Heart right ventricle (tissue), 16 donors: ENCODE measurements at places on chromosomes 12 and 14. TPM values are rescaled to one million over a fixed set of nuclear protein-coding genes. Genes with fewer than 3 reads are reported as not detected.

ST8SIA1 gene
- polyA plus RNA-seq: 0.93 TPM

GRCh38 chr12:57216014-57216911 is at the start of gene NXPH4:
NXPH4 (plus strand) TSS chr12:57216794; CDS start chr12:57216970, 176 bp downstream.
- H3K36me3 ChIP-seq: no peaks in the 10 kb centered on the region
- H3K27me3 ChIP-seq: peaks cover 8% of the 10 kb centered on the region
- peaks cover 34% of the 10 kb centered on the region for H3K4me1 ChIP-seq

DNA sequence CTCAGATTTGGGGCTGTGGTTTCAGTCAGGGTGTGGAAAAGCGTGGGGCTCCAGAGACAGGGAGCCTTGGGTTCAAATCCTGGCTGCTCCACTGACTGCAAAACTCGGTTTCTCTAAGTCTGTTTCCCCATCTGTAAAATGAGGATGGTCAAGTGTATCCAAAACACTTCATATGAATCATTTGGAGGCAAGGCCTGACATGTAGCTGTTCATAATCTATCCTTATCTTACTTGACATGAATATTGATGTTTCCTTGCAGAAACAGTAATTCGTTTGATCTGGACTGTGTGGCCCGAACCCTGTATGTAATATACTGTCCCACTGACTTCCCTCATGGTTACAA is 1.5 kb upstream of the CCDC63 start:
- H3K36me3 ChIP-seq: no peaks in the 10 kb centered on the region
- peaks cover 21% of the 10 kb centered on the region for H3K4me1 ChIP-seq

DNA sequence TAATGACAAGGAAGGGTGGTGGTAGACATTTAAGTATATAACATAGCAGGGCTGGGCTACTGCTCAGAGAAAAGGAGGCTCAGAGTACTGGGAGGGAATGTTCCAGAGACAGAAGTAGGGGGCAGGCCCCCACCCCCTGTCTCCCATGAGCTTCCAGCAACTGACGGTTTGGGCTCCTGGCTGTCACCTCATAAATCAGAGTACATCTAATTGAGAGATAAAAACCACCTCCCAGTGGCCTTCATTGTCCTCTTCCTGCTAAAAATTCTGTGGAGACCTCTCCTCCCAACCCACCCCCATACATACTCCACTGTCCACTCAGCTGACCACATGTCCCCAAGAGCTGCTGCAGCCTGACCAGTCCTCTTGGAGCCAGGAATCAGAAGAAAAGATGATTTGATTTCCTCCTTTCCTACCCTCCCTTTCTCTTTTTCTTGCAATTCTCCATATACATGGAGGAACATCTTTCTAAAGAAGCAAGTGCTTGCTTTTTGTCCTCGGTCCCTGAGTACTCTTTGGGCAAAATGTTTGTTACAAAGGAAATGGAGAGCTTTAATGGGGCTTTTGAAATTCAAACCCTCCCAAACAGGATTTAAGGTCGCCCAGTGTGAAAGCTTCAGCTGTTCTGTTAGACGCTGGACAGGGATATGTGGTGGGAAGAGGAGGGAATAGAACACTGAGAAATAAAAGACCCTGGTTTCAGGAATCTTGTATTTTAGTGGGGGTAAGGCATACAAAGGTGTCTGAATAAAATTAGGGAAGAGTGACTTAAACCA is 16.4 kb upstream of the KCNA5 start:
- no peaks in the 10 kb centered on the region for H3K27me3 ChIP-seq
- no peaks in the 10 kb centered on the region for H3K36me3 ChIP-seq
- no peak for DNase-seq
- H3K4me3 ChIP-seq: no peak overlapping the region
- H3K27ac ChIP-seq: peak overlapping the region; percentile 47

- H3K4me3 ChIP-seq: no peak overlapping the region
- H3K36me3 ChIP-seq: no peaks in the 10 kb centered on the region
- peaks cover 19% of the 10 kb centered on the region for H3K4me1 ChIP-seq
Measured at GRCh38 chr12:113208041-113208934, 13.0 kb upstream of the TPCN1 start.

GRCh38 chr12:74547249-74547648 is 9.6 kb downstream of the ATXN7L3B start:
- H3K4me1 ChIP-seq: peaks cover 1% of the 10 kb centered on the region
- no peaks in the 10 kb centered on the region for H3K27me3 ChIP-seq
- no peak overlapping the region for H3K27ac ChIP-seq
- no peak overlapping the region for H3K4me3 ChIP-seq
- no peak for DNase-seq
- no peaks in the 10 kb centered on the region for H3K36me3 ChIP-seq

GRCh38 chr12:106648736-106649135 is 65.9 kb downstream of the RFX4 start:
- H3K4me3 ChIP-seq: no peak overlapping the region
- no peaks in the 10 kb centered on the region for H3K4me1 ChIP-seq
- H3K27me3 ChIP-seq: no peaks in the 10 kb centered on the region
- no peak for DNase-seq

- H3K36me3 ChIP-seq: no peaks in the 10 kb centered on the region
- H3K4me3 ChIP-seq: no peak overlapping the region
- no peaks in the 10 kb centered on the region for H3K4me1 ChIP-seq
- no peak for DNase-seq
Measured at GRCh38 chr14:39766397-39767000, 334.3 kb upstream of the FBXO33 start.

GRCh38 chr12:31663576-31663975 is 4.1 kb downstream of the ETFBKMT start:
- peaks cover 9% of the 10 kb centered on the region for H3K4me1 ChIP-seq
- peaks cover 21% of the 10 kb centered on the region for H3K36me3 ChIP-seq
- H3K27me3 ChIP-seq: no peaks in the 10 kb centered on the region
- no peak overlapping the region for H3K27ac ChIP-seq

GRCh38 chr12:60539592-60539991 is 943.8 kb downstream of the SLC16A7 start:
- H3K4me3 ChIP-seq: no peak overlapping the region
- H3K27ac ChIP-seq: no peak overlapping the region
- no peak for DNase-seq
- no peaks in the 10 kb centered on the region for H3K4me1 ChIP-seq
- H3K27me3 ChIP-seq: no peaks in the 10 kb centered on the region

DNA sequence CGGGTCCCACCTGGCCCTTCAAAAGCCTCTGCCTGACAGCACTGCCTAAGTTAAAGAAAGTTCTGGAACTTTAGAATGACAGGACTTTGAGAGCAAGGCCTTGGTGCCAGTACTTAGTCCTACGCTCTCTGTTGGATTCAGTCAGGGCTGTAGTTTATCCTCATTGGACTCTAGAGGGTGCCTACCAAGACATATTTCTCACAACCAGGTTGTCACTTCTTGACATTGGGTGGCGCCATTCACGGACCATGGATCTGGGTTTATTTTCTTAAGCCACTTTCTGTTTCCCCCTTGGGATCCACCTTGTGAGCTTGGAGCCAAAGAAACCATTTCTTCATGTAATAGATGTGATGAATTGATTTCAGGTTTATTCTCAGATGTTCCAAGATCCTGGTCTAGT is 787.0 kb upstream of the TBX3 start:
- DNase-seq: no peak
- no peaks in the 10 kb centered on the region for H3K36me3 ChIP-seq
- no peaks in the 10 kb centered on the region for H3K27me3 ChIP-seq
- H3K4me3 ChIP-seq: no peak overlapping the region
- H3K4me1 ChIP-seq: no peaks in the 10 kb centered on the region

DNA sequence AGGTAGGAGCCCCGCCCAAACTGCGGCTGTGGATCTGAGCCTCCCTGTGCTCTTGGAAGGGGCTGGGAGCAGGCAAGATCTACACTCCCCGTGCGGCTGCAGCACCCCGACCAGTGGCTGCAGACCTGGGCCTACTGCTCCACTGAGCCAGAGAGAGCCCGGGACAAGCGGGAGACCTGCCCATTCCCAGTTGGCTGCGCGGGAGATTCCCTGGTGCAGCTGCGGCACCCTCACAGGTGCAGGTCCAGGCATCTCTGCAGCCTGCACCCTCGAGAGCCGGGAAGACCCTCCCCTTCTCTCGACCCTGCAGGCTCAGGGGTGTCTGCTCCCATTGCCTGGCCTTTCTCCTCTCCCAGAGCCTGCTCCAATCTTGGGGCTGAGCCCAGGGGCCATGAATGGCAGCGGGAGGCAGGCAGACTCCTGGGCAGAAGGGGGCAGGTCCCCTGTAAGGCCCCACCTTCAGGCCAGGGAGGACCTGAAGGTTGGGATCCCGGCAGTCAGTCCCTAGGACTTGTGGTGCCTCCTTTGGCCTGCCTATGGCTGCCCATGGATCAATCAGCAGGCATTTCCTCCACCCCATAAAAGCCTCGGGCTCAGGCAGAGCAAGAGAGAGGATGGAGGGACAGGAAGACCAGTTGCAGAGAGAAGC is 8.8 kb upstream of the A2M start:
- no peak for DNase-seq
- H3K4me1 ChIP-seq: peaks cover 19% of the 10 kb centered on the region
- H3K4me3 ChIP-seq: no peak overlapping the region

PAPLN gene
- polyA plus RNA-seq: 4.1 TPM

DNA sequence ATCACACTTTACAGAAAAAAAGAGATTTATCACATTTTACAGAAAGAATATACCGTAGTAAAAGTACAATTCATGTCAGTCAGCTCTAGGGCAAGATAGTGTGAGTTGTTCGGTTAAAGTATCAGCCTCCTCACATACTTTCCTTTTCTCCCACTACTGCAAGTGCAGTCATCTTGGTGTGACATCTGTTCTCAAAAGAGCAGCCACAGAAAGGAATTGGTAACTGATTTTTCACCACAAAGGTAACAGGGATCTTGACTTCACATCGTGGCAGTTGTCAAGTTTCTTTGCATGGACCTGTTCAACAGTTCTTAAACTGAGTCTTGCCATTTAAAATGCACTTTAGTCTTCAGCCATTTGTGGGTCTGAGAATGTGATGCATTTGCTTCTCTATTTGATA is 5.0 kb upstream of the E2F7 start:
- H3K4me1 ChIP-seq: no peaks in the 10 kb centered on the region
- no peak for DNase-seq
- no peak overlapping the region for H3K4me3 ChIP-seq
- H3K27me3 ChIP-seq: no peaks in the 10 kb centered on the region
- H3K36me3 ChIP-seq: no peaks in the 10 kb centered on the region

DNA sequence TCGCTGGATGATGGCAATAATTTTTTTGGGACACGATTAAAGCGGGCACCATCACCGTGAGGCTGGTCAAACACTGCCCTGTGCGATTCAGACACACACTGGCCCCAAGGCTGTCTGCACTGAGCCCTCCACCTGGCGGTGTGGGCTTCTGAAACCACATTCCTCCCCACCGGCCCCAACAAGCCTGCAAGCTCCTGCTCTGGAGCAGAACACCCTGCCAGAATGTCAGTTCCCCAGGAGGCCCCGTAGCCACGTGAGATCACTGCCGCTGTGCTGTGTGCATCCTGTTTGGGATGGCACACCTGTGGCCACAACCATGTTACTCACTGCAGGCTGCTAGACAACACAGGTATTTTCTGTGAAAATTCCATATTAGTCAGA is 7.9 kb downstream of the GSC start:
- H3K36me3 ChIP-seq: no peaks in the 10 kb centered on the region
- H3K27me3 ChIP-seq: peaks cover 77% of the 10 kb centered on the region
- DNase-seq: no peak
- H3K27ac ChIP-seq: no peak overlapping the region
- H3K4me1 ChIP-seq: no peaks in the 10 kb centered on the region
- no peak overlapping the region for H3K4me3 ChIP-seq

- no peak overlapping the region for H3K27ac ChIP-seq
- no peak for DNase-seq
- no peaks in the 10 kb centered on the region for H3K27me3 ChIP-seq
- H3K4me3 ChIP-seq: no peak overlapping the region
- H3K36me3 ChIP-seq: no peaks in the 10 kb centered on the region
Measured at GRCh38 chr12:10088955-10089900, 9.6 kb downstream of the CLEC1A start.

RASAL1 gene
- not detected for polyA plus RNA-seq

AHNAK2 gene
- 4.0 TPM for polyA plus RNA-seq

DNA sequence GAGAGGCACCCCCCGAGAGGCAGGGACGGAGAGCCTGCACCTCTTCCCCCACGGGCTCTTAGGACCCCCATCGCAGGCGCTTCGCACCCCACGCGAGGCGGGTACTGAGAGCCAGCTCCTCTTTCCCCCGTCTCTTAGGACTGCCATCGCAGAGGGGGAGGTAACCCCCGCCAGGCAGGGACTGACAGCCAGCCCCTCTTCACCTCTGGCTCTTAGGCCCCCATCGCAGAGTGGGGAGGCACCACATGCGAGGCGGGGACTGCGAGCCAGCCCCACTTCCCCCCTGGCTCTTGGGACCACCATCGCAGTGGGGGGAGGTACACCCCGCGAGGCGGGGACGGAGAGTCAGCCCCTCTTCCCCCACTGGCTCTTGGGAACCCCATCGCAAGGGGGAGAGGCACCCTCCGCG is 46.1 kb downstream of the DDX11 start:
- DNase-seq: no peak
- H3K36me3 ChIP-seq: no peaks in the 10 kb centered on the region
- H3K4me3 ChIP-seq: no peak overlapping the region
- no peaks in the 10 kb centered on the region for H3K27me3 ChIP-seq
- H3K27ac ChIP-seq: no peak overlapping the region
- peaks cover 12% of the 10 kb centered on the region for H3K4me1 ChIP-seq

GRCh38 chr14:32925439-32925838 is 13.2 kb upstream of the NPAS3 start:
- H3K27me3 ChIP-seq: peaks cover 25% of the 10 kb centered on the region
- H3K27ac ChIP-seq: no peak overlapping the region
- H3K36me3 ChIP-seq: no peaks in the 10 kb centered on the region
- no peak overlapping the region for H3K4me3 ChIP-seq
- DNase-seq: no peak

- DNase-seq: no peak
- peaks cover 13% of the 10 kb centered on the region for H3K4me1 ChIP-seq
- no peak overlapping the region for H3K27ac ChIP-seq
- H3K36me3 ChIP-seq: no peaks in the 10 kb centered on the region
Measured at GRCh38 chr12:89328151-89329030, 23.9 kb downstream of the DUSP6 start.

DNA sequence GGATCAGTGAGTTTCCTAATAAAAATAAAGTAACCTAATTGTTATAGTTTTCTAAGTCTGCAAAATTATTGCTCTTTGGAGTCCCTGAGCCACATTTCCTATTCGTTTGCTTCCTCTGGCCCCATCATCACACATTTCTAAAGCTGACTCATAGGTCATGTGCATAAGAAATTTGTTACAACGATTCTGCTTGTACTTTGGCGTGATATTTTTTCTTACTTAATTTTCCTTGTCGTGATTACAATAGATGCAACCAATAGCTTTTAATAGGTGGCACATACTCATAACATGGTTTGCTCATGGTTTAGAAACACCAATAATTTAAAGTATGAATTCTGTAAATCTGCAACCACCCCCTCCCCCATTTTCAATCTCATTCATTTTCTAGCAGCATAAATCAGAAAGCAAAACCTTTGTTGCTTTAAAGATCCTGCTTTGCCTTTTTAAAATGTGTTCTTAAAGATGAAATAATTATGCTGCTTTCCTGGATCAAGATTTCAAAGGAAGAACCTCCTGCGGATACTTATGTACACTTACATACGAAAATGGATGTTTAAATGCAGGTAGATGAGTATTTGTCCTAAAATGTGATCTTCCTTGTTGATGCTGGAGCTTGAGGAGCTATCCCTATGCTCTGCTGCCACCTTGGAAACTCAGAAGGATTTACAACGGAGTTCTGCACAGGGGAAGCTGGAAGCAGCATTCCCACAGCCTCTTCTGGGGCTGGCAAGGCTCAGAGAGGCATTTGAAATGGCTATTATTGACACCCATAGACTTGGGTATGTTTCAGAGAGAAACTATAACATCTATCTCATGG is 1.7 kb upstream of the FLRT2 start:
- H3K4me3 ChIP-seq: peak overlapping the region; percentile 55
- no peak for DNase-seq
- no peaks in the 10 kb centered on the region for H3K36me3 ChIP-seq
